Muscle of leg (tissue), 16 donors: ENCODE measurements at places on chromosomes 1 and 21. TPM values are rescaled to one million over a fixed set of nuclear protein-coding genes. Genes with fewer than 3 reads are reported as not detected.
A peak's percentile ranks its signal among the peaks of the same experiment; 100 is the strongest.

- DNase-seq = no peak
Observed at GRCh38 chr21:31911138-31911907, 38.5 kb downstream of the HUNK start.

DNA sequence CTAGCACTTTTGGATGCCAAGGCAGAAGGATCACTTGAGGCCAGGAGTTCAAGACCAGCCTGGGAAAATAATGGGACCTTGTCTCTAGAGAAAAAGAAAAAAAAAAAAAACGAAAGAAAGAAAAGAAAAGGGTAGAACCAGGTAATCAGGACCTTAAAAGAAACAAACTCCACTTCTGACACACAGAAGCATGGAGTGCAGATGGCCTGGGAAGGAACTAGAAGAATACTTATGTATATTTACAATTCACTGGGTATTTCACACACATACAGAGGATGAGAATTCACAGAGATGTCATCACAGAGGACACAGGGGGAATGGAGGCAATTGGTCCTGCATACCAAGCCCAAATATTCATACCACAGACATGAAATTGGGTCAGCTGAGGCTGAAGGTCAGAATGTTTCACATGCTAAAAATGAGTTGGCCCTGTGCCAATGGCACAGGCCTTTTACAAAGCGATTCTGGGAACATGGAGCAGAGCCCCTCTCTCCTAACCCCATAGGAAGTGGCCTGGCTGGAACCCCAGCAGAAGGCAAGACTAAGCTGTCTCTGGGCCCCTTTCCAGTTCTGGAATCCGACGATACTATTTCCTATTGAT is 4.4 kb downstream of the B4GALT3 start:
- DNase-seq = peak; percentile 72

GRCh38 chr1:90719330-90720144 is 2.4 kb upstream of the BARHL2 start:
- DNase-seq = no peak

GRCh38 chr1:62467092-62467491 is 30.2 kb downstream of the USP1 start:
- DNase-seq = no peak

DNA sequence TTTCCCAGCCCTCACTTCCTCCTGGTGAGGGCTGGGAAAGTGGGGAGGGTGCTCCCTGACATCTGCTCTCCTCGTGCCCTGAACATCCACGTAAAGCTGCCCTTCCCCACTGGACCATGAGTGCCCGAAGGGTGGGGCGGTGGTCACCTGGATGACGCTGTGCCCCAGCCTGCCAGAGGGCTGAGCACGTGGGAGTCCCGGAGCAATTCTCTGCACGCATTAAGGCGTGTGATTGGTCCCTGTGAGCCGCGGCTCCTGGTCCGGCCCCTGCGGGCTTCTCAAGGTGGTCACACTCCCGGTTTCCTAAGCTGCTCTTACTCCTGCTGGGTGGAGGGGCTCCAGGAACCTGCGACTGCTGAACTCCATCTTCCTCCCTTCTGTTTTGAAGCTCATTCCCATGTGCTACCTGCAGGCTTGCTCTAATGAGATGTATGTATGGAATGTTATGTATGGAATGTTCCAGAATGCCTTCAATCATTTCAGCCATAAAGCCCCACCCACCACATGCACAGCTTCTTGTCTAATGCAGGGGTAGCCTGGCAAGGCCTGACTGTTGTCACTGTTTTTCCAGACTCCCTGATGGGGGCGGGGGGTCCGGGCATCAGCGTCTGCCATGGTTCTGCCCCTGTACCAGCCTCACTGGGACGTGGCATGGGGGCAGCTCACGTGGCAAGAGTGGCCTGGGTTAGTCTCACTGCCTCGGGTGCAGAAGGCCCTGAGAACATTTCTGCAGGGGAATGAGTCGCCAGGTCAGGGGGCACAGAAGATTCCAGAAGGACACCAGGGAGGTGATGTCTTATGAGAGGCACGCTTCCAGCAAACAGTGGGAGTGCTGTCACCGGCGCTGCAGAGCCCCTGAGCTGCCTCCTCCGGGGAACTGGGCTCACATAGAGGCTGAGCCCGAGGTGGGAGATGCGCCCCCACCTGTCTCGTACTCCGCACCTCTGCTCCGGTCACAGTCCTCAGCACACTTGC is 19.4 kb downstream of the KRTAP10-1 start:
- DNase-seq = no peak

- no peak for DNase-seq
Observed at GRCh38 chr1:184499616-184500015, 112.8 kb downstream of the C1orf21 start.

DNA sequence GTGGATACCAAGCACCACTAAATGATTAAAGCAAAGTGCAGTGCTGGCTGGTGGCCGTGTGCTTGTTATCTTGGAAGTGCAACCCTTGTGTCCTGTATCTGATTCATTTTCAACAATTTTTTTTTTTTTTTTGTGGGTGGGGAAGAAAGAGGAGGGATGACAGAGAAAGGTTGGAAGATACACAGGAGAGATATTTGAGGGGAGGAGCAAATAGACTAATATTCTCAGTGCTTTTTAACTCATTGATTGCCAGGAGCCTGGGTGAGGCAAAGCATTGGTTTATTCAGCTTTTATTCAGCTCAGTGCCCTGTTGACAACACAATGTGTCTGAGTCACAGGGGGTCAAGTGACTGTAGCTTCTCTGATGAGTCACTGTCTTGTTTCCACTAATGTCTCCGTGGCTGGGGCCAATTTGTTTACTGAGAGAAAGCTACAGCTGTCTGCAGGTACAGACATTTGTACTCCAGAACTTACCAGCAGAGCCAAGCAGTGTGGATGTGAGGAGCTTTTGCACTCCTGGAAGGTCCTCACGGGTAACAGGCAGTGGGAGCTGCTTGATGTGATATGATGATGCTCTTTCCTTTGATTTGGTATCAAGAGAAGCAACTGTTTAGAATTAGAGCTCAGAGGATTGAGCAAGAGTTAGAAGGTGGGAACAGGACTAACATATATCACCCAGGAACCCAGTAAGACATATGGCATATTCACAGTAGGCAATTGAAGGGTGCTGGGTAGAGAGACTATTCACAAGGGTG is 23.6 kb upstream of the DNM3 start:
- no peak for DNase-seq

DNA sequence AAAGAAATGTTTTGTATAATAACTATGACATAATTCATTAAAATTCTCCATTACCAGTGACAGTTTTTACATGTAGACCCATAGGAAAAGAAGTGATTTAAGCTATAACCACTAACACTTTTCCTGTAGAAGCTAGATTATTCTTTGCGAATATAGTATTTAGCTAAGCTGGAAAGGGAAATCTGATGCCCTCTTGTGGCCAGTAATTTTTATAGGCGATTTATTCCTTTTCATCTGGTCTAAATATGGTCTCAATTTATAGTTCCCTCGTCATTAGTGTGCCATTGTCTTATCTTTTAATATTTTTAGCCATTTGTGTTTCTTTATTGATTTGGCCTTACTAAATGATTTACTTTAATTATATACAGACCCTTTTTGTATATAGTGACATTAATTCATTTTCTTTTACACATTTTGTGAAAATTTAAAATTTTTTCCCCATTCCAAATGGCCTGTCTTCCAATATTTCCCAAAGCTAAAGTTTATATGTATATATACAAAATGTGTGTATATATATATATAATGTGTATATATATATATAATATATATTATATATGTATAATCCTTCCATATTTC is 26.7 kb downstream of the BTG3 start:
- DNase-seq = peak; percentile 72

DNA sequence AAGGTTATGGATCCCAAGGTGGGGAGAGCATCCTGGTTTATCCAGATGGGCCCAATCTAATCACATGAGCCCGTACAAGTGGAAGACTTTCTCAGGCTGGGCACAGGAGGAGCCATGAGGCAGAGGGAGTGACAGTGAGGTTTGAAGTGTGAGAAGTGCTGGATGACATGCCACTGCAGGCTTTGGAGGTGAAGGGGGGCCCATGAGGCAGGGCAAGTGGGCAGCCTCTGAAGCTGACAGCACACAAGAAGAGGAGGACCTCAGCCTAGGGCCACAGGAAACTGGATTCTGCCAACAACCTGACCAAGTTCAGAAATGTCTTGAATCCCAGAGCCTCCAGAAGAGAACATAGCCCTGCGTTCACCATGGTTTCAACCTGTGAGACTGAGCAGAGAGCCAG is 311.6 kb downstream of the DISC1 start:
- no peak for DNase-seq

DNA sequence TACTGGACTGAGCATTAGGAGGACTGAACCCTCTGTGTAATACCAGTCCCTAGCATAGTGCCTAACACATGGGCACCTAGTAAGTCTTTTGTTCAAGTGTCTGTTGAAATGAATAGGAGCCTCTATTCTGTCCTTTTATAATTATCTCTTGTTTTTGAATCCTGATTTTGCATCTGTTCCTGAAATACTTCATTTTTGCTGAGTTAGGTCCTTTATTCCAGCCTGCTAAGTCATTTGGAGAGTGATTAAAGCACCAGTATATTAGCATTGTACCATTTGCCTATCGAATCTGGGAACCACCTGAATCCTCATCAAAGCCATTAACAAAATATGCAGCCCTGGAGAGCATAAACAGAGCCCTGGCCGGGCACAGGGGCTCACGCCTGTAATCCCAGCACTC is 32.3 kb downstream of the YARS1 start:
- DNase-seq = no peak

DNA sequence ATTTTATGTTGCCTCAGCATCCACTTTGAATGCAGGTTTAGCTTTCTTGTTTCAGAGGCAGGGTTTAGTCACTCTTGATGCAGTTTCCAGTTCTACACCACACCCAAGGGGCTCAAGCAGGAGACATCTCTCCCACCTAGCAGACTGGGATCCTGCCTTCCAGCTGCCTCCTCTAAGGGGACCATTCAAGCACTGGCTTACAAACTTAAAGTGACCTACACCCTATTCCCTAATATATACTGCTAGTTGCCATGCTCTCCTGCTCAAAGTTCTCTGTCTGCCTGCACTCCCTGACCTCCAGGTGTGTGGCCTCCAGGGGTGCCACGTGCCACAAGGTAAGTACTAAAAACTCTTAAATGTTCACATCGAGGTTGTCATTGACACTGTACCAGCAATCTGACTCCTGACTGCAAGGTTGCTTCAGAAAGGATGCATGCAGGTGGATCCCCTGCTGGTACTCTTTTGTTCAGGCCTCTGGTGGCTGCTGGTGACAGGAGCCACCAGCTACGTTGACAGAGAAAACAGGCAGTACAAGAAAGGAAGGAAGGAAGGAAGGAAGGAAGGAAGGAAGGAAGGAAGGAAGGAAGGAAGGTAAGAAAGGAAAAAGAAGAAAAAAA is 185.9 kb downstream of the COQ8A start:
- DNase-seq = no peak

- no peak for DNase-seq
Observed at GRCh38 chr1:81430236-81430938, 370.3 kb upstream of the ADGRL2 start.

DNA sequence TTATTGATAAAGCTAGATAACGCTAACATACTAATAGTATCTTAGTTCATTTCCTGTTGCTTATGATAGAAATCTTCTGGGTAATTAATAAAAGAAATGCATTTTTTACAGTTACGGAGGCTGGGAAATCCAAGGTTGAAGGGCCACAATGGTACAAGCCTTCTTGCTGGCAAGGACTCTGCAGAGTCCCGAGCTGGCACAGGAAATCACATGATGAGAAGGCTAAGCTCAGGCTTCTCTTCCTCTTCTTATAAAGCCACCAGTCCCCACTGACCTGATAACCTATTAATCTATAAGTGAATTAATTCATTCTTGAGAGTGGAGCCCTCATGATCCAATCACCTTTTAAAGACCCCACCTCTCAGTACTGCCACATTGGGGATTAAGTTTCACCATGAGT is 82.6 kb downstream of the GPR161 start:
- DNase-seq = peak; percentile 18

GRCh38 chr1:58924821-58925220 is 141.0 kb upstream of the JUN start:
- DNase-seq = no peak

DNA sequence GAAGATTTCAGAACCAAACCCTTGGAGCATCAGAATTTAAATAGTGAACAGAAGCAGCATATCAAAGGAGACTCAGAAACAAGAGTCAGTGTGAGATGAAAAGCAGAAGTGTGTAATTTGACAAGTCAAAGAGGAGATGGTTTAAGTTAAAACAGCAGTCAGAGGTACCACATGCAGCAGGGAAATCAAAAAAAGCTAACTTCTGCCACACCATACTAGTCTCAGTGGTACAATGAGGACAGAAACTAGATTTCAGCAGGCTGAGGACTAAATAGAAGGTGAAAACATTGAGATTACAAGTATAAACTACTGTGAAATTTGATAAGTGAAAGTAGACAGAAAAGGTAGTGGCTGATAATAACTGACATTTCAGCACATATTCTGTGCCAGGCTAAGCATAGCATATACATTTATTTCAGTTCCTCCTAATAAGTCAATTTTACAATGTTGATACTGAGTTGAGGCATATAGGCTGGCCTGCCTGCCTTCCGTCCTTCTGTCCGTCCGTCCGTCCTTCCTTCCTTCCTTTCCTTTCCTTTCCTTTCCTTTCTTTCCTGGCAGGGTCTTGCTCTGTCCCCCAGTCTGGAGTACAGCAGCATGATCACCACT is 12.6 kb downstream of the SUCO start:
- DNase-seq = no peak

DNA sequence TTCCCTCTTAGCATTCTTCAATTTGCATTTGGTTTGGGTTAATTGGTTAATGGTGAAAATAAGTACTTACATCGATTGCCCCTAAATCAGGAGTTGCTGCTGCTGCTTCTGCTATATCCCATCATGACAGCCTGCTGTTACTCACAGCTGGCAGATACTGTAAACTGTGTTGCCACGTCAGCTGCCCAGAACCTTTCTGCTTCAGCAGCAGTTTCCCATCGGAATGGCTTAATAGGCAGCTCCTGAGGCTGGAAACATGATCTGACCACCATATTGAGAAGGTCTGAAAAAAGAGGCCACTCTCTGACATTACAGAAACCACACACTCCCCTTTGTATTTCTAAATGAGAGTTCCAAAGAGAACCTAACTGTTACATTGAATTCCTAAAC is 14.3 kb upstream of the SEC16B start:
- DNase-seq = peak; percentile 98

DNA sequence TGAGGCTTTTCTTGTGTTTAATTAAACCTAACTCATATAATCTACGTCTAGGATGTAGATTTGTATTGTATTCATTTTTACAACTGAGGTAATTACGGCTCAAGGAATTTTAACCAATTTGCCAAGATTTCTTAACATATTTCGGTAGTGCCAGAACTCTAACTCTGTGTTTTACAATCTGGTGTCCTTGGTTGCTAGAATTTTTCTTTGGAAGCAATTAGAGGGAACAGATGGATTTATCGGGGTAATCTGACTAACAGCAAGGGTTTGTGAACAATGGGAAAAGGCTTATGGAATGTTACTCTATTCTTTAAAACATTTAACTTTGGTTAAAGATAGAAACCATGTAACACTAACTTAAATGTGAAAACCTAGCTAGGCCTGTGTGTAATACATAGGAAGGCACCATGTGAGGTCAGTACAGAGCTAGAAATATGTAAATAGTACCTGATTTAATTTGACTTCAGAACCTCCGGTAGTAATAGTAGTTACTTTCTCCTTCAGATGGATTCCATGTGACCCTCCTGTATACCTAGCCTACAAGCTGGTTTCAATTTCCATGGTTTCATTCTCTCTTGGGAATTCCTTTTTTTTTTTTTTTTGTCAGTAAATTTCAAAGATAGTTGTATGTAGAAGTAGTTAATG is 1.2 kb downstream of the MTF2 start:
- peak; percentile 81 for DNase-seq

- peak; percentile 94 for DNase-seq
Observed at GRCh38 chr1:82269431-82269830, 468.7 kb downstream of the ADGRL2 start.

Gene ITPKB
- total RNA-seq = 10.2 TPM

Gene CCDC30
- total RNA-seq = 1.7 TPM

Gene ALDH4A1
- total RNA-seq = 5.7 TPM

Gene BACE2
- total RNA-seq = 43.2 TPM

Gene ALX3
- total RNA-seq = not detected
